Chondrocyte (in vitro differentiated cells): ENCODE measurements at places on chromosomes 2 and 18. TPM values are rescaled to one million over a fixed set of nuclear protein-coding genes. Genes with fewer than 3 reads are reported as not detected.
A peak's percentile ranks its signal among the peaks of the same experiment; 100 is the strongest.

The VWA3B gene
- not detected in 3 replicates for total RNA-seq

The MPV17 gene
- total RNA-seq: 57.6 to 68.7 TPM (median 57.7 TPM) in 3 replicates

The NAT8 gene
- total RNA-seq: not detected in 3 replicates

The FIGN gene
- total RNA-seq: 11.8 to 23.4 TPM (median 12.1 TPM) in 3 replicates

The CCDC102B gene
- total RNA-seq: 8.1 to 9.8 TPM (median 9.1 TPM) in 3 replicates

The SUCLG1 gene
- total RNA-seq: 38.3 to 46.0 TPM (median 39.0 TPM) in 3 replicates

The ECEL1 gene
- 0.12 to 0.53 TPM in 2 of 3 replicates, not detected in the other for total RNA-seq

The LRRC30 gene
- not detected in 3 replicates for total RNA-seq

The FAHD2A gene
- total RNA-seq: 23.9 to 30.4 TPM (median 27.4 TPM) in 3 replicates

The GPR45 gene
- total RNA-seq: not detected in 3 replicates

DNA sequence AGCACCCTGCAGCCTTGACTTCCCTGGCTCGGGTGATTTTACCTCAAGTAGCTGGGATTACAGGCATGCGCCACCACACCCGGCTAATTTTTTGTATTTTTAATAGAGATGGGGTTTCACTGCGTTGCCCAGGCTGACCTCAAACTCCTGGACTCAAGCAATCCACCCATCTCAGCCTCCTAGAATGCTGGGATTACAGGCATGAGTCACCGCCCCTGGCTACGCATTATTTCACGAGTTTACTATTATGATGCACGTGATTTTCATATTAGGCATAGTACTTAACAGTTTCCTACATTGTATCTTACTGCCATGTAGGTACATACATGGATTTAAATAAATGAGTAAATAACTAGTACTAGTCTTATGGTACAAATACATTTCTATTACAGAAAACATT is 4.4 kb downstream of the DYNC2LI1 start:
- no peak for DNase-seq

DNA sequence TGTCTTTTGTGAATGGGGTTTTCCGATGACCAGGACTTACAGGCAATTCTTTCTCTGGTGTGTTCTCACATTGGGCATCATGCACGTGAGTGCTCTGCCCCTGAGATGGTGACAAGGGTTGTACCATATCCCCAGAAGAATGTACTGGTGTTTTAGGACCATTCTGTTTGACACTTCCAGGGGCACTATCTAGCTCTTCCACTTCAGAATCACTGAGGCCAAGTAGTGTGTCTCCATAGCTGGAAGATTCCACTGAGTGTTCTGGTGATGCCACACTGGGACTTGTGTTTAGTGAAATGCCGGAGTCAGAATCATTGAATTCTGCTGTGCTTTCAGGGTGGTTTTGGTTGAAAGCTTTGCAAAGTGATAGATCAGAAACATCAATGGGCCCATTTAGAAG is 18.7 kb downstream of the HNRNPA3 start:
- no peak for DNase-seq

DNA sequence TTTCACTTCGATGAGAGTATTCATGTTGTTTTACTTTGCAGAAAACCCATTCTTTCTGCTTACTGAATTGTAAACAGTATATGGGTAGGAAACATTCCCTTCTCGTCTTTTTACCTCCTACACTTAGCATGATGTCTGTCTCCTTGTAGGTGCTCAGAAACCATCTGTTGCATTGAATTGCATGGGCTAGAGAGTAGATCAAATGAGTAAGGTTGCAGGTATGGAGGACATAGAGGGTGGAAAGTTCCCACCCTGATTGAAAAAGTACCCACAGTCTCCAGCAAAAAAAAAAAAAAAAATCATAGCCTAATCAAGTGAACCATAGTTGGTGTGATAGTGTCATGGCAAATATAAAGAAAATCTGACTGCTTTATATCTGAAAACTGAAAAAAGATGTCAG is 1.7 kb downstream of the CYTIP start:
- DNase-seq: no peak

GRCh38 chr18:44826418-44827259 is 146.0 kb downstream of the SETBP1 start:
- DNase-seq: no peak

GRCh38 chr2:215015421-215015820 is 123.0 kb downstream of the ABCA12 start:
- no peak for DNase-seq

GRCh38 chr2:235330775-235331451 is 162.9 kb upstream of the AGAP1 start:
- DNase-seq: no peak

DNA sequence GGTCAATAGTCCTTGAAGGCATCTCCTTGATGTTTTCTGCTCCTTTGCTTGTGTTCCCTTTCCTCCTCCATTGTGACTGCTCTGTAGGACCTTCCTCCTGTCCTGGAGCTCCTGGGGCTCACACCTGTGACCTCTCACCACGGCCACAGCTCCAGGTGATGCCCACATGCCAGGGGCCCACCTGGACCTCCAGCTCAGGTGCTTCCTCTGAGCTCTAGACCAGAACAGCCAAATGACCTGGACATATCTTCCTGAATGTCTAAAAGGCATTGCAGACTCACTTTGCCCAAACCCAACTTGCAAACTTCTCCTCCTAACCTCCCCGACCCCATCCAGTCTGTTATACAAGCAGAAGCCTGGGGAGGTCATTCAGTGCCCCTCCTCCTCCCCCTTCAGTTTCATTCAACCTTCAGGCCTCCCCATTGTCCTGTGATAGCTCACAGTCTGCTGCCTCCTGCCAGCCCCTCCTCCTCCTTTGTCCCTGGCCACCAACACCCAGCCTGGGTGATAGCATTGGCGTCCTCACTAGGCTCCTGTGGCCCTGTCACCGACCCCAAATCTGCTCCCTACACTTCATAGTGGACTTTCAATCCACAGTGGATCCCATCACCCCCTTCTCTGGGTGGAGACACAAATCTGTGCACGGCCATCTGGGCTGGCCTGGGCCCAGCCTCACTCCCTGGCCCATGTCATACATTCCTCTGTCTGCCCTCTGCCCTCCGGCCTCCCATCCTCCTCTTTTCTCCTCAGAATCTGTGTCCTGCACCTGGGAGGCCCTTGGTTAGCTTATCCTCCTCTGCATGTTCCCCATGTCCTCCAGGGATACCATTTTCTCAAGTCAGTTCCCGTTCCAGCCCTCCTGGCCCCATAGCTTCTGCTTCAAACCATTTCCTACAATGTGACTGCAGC is 310.4 kb upstream of the HDAC4 start:
- DNase-seq: peak; percentile 35

DNA sequence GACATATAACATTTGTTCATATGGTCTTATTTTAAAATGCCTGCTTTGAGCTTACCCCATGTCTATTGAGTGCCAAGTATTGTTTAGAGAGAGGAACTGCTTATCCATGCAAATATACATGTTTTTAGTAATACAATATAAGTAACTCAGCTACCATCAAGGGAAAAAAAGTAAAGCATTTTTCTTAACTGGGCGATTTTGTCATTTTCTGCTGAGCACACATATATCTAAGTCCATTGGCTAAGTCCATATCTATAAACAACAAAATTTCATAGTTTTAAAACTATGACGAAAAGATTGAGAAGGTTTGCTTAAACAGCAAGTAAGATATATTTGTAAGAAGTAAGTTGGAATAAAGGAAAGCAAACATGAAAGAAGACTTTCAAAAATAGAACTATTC is 82.7 kb downstream of the CALCRL start:
- no peak for DNase-seq

- no peak for DNase-seq
Observed at GRCh38 chr18:12281861-12282260, 26.2 kb upstream of the TUBB6 start.

- DNase-seq: no peak
Observed at GRCh38 chr2:134988994-134989605, 58.1 kb downstream of the MAP3K19 start.

DNA sequence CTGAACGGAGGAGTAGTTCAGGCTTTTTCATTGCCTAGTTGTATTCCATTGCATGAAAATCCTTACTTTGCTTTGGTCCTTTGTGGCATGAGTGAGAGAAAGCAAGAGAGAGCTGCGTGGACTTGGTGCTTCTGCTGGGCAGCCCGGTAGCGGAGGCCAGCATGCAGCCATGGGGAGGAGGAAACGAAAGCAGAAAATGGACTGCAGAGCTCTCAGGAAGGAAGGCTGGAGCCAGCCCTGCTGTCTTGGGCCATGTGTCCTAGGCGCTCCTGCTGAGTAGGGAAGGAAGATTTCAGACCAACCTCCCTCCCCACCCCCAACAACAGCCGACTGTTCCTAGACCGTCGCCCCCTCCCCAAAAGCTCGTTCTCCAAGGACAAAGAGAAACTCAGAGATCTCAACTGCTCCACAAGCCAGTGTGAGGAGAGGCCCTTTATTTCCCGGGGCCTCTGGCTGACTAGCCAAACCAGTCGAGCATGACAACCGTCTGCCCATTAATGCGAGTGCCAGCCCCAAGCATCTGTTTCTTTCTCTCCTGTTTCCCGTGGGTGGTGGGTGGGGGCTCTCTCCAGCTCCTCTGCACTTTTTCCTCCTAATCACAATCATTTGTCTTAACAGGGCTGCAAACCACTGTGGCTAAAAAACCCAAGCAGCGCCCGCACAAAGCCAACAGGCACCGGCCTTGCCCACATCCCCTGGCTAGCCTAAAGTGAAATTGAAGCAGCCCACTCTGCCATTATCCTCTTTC is 66.8 kb upstream of the FZD7 start:
- peak; percentile 39 for DNase-seq

- DNase-seq: no peak
Observed at GRCh38 chr18:50642439-50642838, 82.6 kb downstream of the MAPK4 start.

DNA sequence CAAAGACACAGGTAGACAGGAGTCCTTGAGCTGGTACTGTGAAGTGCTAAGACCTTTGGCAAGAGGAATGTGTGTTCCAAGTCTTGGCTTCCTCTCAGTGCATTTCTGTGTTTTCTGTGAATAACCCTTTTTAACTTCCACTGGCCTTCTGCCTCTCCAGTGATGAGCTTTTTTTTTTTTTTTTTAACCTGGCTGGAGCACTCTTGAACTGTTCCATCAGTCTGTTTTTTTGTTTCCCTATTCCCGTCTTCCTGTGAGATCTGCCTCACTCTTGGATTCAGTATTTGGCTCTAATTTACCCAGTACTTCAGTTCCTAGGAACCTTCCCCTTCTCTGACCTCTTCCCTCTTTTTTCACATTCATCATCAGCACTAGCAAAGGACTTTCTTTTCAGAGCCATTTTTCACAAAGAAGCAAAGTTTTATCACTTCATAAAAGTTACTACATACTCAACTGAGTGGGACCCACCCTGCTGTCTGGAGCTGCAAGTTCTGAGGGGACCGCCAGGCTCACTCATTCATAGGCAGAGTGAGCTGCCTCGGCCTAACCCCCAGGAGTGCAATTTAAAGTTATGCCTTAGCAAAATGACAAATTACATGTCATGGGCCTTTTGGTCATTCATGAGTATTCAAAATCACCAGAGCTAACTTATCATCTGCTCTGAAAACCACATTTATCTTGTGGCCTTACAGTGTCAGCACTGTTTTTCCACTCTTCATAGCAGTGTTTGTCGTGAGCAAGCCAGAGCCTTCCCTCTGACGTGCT is 126.9 kb upstream of the DAPL1 start:
- DNase-seq: no peak

DNA sequence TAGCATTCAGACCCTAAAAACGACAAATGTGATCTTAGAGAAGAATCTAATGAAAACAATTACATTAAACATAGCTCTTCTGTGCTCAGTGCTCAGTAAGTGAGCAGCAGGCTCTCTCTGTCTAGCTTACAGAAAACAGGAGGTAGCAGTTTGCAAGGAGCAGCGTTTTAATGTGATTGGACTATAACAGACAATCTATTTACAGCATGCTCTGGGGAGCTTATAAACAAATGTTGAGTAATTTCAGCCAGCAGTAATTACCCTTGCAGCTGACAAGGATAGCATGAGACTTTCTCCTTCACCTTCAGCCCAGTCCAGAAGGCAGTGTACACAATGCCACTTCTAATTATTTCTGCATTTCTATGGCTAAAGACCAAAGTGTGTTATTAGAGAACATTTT is 270.4 kb downstream of the FIGN start:
- DNase-seq: no peak

DNA sequence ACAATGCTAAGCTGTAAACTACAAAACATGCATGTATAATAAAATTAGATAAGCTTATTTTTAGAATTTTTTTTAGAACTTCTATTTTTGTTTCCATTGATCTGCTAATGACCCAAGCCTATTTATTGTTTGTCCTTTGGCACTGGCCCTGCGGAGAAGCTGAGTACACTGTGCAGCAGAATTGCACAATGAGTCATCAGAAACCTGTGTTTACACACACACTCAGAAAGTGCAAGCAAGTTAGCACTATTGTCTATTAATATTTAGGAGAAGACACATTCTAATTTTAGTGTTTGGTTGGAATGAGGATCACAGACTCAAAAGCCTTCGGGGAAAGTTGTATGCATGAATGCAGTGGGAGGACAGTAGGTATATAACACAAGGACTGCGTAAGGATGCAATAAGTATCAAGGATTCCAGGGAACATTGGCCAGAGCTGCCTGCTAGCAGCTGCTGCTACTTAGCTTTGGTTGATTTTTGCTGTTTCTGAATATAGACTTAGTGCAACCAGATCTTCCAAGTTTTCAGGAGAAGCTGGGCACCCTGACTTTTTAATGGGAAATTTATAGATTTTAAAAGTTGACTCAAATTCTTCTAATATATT is 128.2 kb downstream of the KCNH7 start:
- no peak for DNase-seq

GRCh38 chr2:109230941-109231420 is 102.0 kb downstream of the SH3RF3 start:
- DNase-seq: no peak

DNA sequence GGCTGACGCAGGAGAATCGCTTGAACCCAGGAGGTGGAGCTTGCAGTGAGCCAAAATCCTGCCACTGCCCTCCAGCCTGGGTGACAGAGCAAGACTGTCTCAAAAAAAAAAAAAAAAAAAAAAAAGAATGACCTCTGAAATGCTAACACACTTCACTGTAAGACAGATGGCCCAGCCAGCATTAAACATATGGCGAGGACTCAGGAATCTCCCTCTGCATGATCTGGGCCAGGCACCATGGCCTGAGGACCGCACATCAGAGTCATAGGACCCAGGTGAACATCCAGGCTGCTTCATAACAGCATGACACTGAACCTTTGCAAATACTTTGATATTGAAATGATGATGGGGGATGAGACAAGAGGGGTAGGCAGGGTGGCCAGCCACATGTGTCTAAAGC is 56.1 kb upstream of the DNMT3A start:
- DNase-seq: no peak

DNA sequence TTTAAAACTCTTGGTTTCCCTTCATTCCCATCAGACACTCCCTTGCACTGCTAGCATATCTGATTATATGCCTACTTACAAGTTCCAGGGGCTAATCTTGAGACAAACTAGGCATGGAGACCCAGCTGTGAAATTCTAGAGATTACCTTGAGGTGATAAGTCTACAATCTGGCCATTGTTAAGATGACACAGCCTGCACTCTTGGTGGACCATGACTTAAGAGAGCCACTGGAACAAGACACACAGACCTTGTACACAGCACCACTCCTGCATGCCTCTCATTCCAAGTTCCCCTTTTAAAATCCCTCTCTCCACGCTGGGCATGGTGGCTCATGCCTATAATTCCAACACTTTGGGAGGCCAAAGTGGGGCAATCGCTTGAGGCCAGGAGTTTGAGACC is 387.2 kb upstream of the DCC start:
- DNase-seq: no peak
